Left ventricle myocardium superior (tissue), 1 donor: ENCODE measurements at places on chromosomes 2 and 18.

DNA sequence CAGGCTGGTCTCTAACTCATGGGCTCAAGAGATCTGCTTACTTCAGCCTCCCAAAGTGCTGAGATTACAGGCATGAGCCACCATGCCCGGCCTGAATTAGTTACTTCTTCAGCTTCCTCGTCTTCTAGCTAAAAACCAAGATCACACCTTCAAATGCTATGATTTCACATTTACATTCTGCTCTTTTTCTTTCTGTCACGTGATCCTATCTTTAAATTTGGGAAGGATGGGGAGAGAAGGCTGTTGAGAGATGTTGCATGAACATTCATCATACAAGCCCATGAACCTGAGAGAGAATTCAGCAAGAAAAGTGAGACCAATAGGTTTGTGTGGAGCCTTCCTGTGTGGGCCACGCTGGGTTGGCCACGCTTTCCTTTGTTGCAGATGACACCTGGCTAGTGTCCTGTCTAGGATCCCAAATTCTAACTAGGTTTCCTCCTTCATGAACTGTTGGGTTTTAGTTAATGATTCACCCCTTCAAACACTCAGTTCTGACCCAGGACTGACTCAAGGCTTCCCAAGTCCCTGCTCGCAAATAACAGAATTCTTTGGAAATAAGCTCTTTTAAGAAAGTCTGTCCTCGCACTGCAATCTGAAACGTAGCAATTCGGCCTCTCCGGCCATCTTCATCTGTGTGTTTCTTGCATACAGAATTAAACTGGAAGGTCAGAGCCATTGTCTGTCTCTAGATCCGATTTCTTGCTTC is 57.3 kb upstream of the CREB1 start:
- no peak for DNase-seq

- DNase-seq = no peak
Measured at GRCh38 chr2:30990671-30991070, 147.6 kb downstream of the GALNT14 start.

DNA sequence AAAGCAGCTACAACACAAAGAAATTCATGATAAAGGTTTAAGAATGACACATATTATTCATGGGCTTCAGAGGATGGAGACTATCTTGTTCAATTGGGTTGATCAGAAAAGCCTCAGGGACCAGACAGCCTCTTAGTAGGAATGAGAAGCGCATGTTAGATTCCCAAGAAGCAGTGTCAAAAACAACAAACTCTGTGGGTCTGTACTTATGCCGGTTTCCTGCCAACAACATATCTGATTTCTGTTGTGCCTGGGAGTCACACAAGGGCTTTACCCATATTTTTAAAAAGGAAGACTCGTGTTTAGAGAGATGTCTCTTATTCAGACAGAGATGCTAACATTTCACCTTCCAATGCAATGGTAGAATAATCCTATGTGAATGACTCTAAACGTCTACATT is 2180.6 kb upstream of the CELF4 start:
- DNase-seq = no peak

DNA sequence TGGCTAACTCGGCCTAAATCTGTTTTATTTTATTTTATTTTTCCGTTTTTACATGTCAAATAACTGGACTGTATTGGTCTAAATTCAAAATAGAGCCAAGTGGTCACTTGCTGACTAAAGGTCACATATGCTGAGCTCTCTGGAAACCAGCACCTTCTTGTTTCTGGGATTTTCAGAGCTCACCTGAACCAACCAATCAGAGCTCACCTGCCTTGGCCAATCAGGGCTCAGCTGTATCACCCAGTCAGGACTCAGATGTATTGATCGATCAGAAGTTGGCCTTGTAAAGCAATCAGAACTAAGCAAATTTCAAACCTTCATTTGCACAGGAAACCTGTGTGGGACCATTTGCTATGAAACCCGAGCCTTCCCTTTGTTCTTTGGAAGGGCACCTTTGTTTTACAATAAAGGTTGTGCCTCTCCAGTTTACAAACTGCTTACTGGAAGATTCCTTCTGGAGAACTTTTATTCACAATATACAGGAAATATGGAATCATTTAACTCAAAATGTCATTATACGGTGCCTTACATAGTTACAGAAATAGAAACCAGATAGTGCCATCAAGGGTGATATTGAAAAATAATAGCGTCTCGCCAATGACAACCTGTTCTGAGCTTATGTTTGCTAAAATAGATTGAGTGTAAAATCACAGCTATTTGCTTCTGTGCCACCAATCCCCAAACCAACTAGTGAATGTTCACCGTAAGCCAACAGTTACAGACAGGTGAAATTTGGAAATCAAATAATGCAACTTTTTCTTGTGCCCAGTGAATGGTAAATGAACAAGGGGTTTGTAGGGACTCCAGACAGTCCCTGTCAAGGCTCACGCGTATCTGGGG is 17.3 kb upstream of the PSD4 start:
- DNase-seq = no peak

DNA sequence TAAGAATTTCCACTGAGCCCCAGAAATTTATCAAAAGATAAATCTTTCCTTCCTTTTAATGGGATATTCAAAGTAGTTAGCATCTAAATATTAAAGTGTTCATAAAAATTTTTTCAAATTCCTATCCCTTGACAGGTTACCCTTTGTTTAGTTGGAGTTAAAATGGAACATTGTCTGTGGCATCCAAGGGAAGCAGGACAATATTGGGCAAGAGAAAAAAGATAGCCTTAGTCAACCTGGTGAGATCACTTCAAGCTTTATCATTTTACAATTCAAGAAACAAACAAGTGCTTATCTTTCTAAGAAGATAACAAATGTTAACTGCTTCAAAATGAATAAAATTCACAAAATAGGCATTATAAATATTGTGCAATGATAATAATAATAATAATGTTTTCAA is 21.7 kb downstream of the NR4A2 start:
- no peak for DNase-seq

DNA sequence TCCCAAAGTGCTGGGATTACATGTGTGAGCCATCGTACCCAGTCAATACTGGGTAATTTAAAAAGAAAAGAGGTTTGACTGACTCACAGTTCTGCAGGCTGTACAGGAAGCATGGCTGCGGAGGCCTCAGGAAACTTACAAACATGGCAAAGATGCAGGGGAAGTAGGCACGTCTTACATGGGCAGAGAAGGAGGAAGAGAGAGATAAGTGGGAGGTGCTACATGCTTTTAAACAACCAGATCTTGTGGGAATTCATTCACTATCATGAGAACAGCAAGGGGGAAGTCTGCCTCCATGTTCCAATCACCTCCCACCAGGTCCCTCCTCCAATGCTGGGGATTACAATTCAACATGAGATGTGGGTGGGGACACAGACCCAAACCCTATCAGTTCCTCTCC is 192.5 kb downstream of the ATAD2B start:
- DNase-seq = no peak

- peak; percentile 50 for DNase-seq
Measured at GRCh38 chr2:216661639-216662375, 28.6 kb downstream of the IGFBP2 start.

- DNase-seq = no peak
Measured at GRCh38 chr2:162062559-162062958, 11.5 kb downstream of the DPP4 start.

DNA sequence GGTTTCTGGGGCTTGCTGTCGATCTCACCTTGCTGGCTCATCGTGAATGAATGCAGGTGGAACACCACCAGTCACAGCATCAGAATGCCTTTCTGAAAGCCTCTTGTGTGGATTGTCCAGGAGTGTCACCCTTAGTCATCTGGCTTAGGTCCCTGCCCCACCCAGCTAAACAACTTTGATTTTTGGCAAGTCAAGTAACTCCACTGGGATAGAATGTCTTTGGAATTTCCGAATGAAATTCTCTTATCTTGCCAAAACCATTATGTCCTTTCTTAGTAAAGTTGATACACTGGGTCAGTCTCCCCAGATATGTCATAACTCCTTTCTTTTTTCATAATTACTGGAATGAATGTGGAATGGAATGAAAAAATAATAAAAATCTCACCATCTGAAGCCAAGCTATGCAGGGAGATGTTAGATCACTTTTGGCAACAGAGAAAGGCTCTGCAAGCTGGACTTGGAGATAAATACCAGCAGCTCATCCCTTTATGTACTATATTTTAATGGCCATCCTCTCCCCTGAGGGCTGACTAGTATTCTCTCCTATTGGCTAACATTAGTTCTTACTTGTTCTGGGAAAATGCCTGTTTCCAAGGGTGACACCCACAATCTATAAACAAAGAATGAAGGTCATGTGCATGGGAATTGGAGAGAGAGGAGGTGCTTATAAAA is 35.4 kb downstream of the INSIG2 start:
- DNase-seq = no peak

GRCh38 chr2:128775914-128776285 is 457.2 kb upstream of the HS6ST1 start:
- no peak for DNase-seq

DNA sequence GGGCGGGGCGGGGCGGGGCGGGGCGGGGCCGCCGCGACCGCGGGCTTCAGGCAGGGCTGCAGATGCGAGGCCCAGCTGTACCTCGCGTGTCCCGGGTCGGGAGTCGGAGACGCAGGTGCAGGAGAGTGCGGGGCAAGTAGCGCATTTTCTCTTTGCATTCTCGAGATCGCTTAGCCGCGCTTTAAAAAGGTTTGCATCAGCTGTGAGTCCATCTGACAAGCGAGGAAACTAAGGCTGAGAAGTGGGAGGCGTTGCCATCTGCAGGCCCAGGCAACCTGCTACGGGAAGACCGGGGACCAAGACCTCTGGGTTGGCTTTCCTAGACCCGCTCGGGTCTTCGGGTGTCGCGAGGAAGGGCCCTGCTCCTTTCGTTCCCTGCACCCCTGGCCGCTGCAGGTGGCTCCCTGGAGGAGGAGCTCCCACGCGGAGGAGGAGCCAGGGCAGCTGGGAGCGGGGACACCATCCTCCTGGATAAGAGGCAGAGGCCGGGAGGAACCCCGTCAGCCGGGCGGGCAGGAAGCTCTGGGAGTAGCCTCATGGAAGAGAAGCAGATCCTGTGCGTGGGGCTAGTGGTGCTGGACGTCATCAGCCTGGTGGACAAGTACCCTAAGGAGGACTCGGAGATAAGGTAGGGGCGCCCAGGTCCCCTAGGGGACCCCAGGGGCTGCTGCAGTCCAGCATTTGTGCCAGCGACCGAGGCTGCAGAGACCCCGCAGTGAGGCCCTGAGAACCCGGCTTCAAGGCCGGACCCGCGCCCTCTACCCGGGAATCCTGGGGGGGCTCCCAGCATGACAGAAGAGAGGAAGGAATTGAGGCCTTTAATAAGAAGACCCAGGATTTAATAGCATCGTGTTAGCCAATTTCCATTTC is at the start of gene KHK:
KHK (plus strand) TSS at position 49 of the 870 bp plus-strand sequence; CDS start at position 537, 488 bp downstream.
- peak; percentile 68 for DNase-seq

DNA sequence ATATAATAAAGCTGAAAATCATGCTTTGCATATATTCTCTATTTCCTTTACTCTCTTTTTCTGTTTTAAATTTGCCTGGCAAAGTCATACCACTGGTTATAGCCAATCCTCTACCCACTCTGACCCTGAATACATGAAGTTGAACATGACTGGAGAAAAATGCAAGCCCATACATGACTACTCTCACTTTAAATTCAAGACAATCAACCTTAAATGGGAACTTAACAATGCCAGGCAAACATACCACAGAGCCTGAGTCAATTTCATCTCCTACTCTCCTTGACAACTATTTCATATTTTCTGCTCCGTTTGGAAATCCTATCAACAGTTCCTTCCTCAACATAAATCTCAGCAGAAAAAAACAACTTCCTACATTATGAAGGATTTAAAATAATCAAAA is 22.6 kb downstream of the RAD51AP2 start:
- DNase-seq = no peak

DNA sequence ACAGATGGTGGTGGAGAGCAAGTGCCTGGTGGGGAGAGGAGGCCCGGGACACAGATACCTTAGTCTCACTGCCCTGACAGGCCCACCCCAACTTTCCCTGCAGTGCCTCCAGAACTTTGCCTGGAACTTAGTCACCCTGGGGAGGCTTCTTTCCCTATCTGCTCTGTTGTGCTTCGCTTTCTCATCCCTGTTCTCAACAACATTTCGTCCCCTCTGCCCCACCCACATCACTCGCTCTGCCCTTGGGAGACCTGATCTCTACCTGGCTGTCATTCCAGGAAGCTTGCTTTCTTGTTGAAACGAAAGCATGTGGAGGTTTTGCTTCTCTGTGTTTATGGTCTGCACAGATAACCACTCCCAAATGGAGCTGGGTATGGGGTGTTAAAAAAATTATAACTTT is 93.8 kb downstream of the PRKCE start:
- no peak for DNase-seq

GRCh38 chr2:70898363-70899240 is 37.1 kb upstream of the ATP6V1B1 start:
- no peak for DNase-seq

DNA sequence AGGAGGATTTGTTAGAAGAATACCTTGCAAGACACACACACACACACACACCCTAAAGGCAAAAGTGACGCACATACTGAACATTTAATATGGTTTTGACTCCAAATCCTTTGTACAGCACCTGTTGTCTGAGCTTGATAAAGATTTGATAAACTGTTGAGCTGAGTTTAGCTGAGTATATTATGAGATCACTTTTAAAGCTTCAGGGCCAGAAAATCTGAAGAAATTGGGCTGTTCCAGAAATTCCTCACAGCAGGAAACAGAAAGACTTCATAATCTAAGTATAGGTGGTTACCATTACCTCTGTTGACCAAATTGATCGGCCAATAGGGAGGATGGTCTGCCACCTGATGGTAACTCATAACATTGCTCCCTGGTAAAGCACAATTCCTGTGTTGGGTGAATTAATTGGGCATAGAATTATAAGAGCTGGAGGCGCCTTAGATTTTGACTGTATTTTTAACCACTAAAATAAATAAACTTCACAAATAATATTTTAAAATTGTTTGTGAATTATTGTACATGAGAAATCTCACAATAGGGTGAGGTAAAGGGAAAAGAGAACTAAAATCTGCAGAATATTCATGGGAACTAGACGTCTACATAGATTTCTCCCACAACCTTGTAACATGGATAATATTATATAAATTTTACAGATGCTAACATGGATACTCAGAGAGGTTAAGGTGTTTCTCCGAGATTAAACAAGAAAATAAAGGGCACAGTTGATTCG is 21.8 kb upstream of the RPIA start:
- DNase-seq = no peak

GRCh38 chr2:124267794-124268193 is 242.7 kb downstream of the CNTNAP5 start:
- no peak for DNase-seq

DNA sequence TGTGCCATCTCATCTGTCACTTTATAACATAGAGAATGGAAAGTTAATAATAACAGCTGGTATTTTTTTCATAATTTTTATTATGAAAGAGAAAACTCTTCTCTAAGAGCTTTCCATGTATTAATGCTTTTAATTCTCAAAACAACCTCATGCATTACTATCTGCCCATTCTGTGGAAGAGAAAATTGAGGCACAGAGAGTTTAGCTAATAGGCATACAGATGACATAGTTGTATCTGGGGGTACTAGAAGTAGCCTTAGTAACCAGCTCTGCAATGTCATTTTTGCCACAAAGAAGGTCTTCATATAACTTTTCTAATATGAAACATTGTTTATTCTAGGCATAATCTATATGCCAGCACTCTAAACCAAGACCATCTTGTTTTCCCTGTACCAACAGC is 36.3 kb upstream of the COBLL1 start:
- DNase-seq = no peak

- peak; percentile 77 for DNase-seq
Measured at GRCh38 chr18:48928787-48929186, 22.0 kb downstream of the SMAD7 start.
